ENCODE measurements at places on chromosomes 6 and 20.

DNA sequence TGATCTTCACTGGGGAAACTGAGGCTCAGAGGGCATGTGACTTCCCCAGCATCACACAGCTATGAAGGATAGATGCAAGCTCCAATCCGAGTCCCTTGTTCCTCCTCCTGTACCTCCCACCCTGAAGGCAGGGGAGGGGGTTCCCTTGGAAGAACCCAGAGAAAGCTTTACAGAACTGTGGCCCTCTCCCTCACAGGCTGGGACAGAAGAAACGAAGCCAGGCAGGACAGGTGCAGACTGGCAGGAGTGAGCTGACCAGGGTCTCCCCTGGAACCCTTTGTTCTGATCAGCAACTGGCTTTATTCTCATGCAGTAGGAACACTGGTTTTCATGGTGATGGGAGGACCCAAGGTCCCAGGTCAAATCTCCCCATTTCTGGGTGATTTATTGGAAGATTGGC lies 90.2 kb downstream of the TMEM242 start:
- DNase-seq = no peak

DNA sequence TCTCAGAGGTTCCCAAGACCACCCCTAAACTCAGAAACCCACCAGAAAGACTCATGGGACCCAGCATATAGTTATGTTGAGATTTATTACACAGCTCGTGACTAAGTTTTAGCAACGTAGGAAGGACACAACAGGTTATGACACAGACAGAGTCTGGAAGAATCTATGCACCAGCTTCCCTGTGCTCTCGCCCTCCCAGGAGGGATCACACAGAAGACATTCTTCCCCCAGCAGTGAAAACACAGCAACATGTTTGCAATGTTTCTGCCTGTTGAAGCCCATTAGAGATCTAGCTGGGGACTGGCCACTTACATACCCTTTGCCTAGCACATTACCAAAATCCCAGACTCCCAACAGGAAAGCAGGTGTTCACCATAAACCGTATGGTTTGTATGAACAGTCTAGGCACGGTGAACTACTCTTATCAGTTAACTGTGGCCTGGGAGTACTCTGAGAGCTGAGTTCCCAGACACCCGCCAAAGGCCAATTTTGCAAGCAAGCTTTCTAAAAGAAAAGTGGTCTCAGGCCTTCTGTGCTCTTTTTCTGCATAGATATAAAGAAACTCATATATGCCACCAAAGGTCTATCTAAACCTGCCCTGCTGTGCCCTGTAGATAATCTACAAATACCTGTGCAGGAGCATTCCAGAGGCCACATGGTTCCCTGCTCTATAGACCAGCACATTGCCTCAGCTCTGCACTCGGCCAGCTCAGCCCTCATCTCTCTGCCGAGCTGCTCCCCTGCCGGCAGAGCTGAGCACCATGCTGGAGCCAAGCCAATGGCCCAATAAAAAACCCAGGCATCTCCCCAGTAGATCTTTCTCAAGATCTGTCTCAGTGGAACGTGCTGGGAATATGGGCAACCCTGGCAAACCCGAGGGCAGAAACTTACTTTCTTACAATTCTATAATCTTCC lies 69.6 kb upstream of the SMIM28 start:
- peak; percentile 35 for DNase-seq

DNA sequence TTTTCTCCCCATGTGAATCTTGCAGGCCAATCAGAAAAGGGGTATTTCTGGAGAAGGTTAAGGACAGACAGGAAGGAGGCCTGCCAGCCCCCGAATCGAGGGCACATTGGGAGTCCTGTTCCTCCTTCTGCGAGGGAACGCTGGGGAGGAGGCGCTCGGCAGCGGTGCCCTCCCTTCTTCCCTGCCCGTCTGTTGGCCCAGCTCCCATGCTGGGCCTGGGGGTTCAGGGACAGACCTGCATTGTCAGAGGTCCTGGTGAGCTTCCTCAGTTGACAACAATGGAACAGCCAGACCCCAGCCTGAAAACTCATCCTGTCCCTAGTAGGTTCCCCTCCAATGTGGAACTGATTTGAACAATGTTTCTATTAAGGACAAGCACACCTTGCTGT lies 15.1 kb upstream of the SYNJ2 start:
- no peak for DNase-seq

DNA sequence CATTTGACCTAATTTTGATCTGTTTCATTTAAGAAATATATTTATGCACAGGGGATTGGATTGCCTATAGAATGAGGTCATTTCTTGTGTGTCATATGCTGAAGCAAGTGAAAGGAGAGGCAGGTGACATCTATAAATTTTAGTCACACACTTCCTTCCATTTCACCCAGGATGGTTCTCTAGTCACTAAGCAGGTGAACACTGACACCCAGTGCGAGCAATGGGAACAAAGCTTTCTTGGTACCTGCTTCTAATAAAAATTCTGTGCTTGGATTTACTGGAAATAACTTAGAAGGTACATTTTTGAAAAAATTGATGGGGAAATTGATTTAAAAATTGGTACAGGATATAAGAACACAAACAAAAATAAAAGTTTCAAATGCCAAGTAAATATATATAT lies 66.9 kb upstream of the MC3R start:
- no peak for DNase-seq

DNA sequence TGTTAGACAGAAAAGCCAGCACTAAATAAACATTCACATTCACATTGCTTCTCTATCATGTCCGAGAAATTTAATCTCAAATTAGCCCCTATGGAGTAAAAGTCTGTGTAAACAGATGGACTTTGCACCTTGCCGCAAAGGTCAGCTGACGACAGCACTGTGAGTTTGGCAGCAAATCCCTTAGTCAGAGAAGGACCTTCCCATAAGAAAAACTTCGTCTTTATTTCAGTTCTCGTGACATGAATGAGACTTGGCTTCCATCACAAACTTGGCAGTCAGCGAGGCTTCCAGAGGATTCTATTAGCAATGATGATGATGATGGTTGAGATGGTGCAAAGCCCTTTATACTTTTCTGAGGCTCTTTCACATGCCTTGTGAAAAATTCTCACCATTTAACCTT lies 133.7 kb upstream of the IFNGR1 start:
- DNase-seq = no peak

DNA sequence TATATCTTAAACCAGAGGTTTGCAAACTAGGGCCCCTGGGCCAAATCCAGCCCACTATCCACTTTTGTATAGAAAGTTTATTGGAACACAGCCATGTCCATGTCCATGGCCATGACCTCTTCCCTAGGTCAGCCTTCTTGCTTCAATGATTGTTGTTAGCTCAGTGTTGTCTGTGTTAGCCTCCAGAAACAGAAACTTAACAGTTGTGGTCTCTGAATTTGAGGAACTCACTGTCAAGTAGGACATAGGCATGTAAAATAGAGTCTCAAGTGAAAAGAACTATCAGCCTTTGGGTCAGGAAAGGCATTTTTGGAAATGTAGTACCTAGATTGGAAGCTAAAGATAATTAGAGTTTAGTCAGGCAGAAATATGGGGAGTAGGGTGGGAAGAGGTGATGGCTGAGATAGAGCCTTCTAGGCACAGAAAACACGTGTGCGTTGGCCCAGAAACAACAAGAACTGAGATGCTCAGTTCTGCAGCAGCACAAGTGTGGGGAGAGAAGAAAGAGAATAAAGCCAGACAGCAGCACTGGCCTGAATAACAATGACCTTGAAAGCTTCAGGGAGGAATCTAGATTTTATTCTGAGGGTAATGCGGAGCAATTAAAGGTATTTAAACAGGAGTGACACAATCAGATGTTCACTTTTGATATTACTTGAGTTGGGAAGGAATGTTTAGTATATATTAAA lies 87.0 kb upstream of the OLIG3 start:
- DNase-seq = no peak

DNA sequence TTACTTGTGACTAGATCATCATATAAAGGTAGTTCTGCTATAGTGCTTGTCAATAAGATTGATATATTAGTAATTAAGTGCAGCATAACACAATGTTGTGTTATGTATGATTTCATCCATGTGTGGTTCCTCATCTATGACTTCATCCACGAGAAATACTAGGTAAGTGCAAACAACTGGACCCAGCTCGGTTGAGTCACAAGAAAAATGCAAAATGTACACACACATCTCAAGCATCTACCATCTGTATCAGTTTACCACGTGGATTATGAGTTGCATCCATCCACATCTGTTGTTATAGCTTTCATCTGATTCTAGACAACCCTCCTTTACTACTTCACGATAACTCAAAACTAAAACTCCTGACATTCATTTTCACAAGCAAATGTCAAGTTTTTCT lies 517.0 kb upstream of the CITED2 start:
- no peak for DNase-seq

Data from ELF-1 (cell line).